Nasal cavity respiratory epithelium epithelial cell of viscerocranial mucosa (primary cell): ENCODE measurements at places on chromosomes 6 and 20. TPM values are rescaled to one million over a fixed set of nuclear protein-coding genes. Genes with fewer than 3 reads are reported as not detected.

Gene SAMHD1
- 3.1 and 9.1 TPM in 2 replicates for total RNA-seq

Gene PAX1
- total RNA-seq, result not detected in 2 replicates

Gene BPHL
- 12.0 and 21.4 TPM in 2 replicates for total RNA-seq

Gene SESN1
- 20.5 and 30.2 TPM in 2 replicates for total RNA-seq

Gene HLA-DOA
- 0.07 TPM in 1 of 2 replicates, not detected in the other for total RNA-seq

Gene B3GAT2
- total RNA-seq, result under 0.01 TPM in 1 of 2 replicates, not detected in the other

Gene BCLAF1
- 50.9 and 105 TPM in 2 replicates for total RNA-seq

Gene TNXB
- 1.0 and 2.1 TPM in 2 replicates for total RNA-seq

Gene PPP1R3G
- total RNA-seq, result 0.34 and 0.93 TPM in 2 replicates
